ENCODE measurements at places on chromosomes 2 and 18.

- DNase-seq, result no peak
Measured at GRCh38 chr2:58641001-58641400, 399.9 kb upstream of the FANCL start.

DNA sequence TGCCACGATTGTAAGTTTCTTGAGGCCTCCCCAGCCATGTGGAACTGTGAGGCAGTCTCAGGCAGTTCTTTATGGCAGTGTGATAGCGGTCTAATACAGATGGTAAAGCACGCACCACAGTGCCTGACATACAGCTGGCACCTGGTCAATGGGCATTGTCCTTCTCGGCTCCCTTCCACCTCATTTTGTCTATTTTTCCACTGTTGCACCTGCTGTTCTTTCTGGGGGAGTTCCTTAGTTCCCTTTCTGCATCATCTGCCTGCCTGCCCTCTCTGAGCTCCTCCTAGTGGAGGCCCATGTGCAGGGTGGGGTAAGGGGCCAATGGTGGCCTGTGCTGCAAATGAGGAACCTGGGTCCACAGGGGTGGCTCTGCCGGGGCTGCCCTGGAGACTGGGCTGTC, 157.6 kb downstream of the LPIN1 start:
- DNase-seq, result no peak

- DNase-seq, result no peak
Measured at GRCh38 chr2:159266554-159266953, 19.9 kb downstream of the WDSUB1 start.

DNA sequence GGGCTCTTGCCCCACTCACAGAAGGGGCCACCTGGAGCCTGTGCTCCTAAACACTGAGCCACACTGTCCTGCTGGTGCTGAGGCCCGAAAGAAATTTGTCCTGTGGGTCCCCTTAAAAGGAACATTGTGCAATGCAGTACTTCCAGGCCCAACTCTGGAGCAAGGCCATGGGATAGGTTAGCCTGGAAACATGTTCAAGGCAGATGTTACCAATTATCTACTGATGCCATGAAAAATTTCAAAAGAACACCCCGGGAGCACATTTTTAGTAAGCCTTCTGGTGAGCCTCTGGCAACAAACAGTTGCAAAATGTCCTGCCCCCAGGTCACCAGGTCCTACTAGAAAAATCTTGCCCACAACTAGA, 12.3 kb upstream of the PTMA start:
- no peak for DNase-seq

- no peak for DNase-seq
Measured at GRCh38 chr18:21979171-21979560, 190.2 kb upstream of the GATA6 start.

DNA sequence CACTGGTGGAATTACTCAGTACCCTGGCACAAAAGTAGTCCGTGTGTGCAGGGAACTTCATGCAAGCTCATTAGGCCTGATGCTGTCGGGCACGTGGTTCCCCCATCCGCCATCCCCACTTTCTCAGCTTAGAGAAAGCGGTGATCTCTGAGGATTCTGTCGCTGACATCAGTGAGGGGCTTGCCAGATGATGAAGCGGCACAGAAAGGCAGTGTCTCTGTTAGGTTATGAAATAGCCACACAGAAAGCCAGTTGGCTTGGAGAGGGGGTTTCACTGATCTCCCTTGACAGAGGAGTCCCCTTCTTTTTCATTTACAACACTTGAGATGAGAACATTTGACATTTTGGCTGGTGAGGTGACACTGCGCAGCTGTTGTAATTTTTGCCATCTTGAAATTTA, 179.7 kb downstream of the FAM210A start:
- DNase-seq, result no peak

DNA sequence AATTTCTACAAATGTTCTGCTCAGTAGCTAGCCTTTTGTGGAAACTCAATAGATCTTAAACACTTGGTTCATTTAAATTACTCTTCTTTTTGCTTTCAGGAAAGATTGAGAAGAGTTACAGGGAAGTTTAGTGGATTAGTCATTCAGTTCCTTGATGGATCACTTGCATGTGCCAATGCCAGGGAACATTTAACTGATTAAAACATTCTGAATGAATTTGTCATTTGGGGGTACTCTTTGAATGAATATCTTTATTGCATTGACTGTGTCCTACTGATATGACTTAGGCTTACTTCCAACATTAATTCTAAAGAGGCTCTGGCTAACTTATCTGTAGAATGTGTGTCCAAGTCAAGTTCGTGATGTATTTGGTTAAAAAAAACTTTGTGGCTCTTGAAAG, 199.8 kb downstream of the PLCL1 start:
- DNase-seq, result no peak

- DNase-seq, result no peak
Measured at GRCh38 chr2:142515493-142515892, 362.0 kb upstream of the KYNU start.

GRCh38 chr2:30821960-30822359, 14.7 kb upstream of the CAPN13 start:
- no peak for DNase-seq

DNA sequence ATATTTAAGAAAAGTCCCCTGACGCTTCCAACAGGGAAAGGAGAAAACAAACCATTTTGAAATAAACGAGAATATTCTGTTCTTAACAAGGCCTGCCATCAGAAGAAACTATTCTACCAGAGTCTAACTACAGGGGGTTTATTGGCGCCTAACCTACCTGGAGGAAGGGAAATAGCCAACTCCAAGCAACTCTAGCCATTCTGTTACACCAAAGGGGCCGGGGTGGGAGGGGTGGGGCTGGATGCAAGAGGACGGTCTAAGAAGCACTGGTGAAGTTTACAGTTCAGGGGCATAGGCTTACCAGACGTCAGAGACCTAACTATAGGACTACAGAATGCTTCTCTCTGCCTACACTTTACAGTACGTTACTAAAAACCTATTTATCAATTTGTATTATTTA, 60.5 kb upstream of the GALNT5 start:
- no peak for DNase-seq

GRCh38 chr18:33183136-33183535, 257.4 kb downstream of the CCDC178 start:
- DNase-seq, result no peak

- no peak for DNase-seq
Measured at GRCh38 chr2:221166292-221166691, 405.8 kb downstream of the EPHA4 start.
